ENCODE measurements at places on chromosomes 1 and 21.

GRCh38 chr1:72434070-72434469, 151.7 kb upstream of the NEGR1 start:
- no peak for DNase-seq

- no peak for DNase-seq
Measured at GRCh38 chr1:109762821-109763645, 690 bp downstream of the EPS8L3 start.

DNA sequence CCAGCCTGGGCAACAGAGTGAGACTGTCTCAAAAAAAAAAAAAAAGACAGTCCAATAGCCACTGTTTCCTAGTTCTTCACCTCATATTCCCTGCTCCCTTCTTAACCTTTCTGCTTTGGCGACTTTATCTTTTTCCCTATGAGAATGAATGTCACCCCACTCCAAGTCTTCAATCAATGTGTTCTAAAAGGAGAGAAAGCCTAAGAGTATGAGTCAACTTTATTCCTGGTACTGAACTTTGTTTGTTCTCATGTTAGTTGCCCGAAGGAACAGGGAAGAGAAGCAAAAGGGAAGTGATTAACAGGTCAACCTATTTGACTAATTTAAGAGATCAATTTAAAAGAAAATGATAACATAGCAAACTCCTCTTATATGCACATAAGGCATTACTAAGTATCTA, 39.9 kb upstream of the SLC16A1 start:
- DNase-seq: no peak

GRCh38 chr1:205532026-205532898, 27.8 kb downstream of the CDK18 start:
- DNase-seq: no peak

DNA sequence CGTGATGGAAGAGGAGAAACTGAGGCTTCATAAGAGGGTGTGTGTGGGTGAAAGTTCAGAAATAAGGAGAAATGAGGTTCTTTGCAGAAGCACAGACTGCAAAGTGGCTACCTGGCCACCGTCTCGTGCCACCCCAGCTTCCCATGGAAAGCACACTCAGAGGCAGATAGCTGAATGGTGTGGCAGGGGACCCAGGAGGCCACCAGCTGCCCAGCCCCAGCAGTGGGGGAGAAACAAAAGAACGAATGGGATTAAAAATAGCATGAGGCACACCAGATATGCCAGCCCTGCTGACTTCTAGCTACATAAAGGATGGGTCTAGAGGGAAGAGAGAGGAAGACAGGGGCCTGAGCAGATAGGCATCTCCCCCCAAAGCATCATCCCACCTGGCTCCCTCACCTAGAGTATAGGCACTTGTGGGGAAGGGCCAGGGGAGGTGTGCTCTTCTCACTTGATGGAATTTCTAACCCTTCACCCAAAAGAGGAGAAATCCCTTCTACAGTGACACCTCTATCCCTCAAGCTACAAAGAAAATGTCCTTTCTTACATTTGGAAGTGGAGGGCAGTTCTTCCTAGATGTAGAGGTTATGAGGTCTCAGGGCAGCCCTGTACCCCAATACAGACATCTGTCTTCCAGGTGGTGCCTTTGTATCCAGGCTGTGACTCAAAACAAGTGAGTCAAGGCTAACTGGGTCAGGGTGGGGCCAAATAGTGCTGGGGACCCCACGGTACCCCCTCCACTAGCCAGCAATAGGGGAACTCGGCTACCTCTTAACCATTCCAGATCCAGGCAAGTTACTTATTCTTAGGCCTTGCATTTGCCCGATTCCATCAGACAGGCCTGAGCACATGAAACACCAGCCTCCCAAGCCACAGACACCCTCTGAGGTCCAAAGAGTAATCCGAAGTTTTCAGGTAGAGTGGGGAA, 3.5 kb downstream of the HDGF start:
- DNase-seq: no peak

- peak; percentile 31 for DNase-seq
Measured at GRCh38 chr1:101043776-101044175, 18.2 kb upstream of the DPH5 start.

GRCh38 chr1:210647406-210648333, 319.0 kb downstream of the HHAT start:
- peak; percentile 25 for DNase-seq

DNA sequence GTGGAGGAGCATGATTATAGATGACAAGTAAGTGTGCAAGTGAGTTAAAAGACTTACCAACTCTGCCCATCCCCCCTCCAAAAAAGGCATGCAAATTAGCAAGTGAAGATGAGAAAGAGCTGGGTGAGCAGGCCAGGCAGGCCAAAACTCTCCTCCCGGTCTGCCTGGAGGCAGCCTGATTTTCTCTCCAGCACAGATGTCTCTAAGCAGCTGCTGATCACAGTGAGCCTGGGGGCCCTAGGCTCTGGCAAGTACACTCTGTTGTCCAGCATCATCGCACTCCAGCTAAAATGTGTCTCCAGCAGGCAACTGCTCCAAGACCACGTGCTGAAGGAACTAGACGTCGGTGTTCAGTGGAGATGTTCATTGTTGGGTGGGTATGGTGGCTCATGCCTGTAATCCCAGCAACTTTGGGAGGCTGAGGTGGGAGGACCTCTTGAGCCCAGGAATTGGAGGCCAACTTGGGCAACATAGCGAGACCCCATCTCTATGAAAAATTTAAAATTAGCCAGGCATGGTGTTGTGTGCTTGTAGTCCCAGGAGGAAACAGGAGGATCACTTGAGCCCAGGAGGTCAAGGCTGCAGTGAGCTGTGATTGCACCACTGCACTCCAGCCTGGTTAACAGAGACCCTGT, 56.7 kb upstream of the PUM1 start:
- no peak for DNase-seq

- no peak for DNase-seq
Measured at GRCh38 chr1:223859058-223859457, 13.3 kb upstream of the TP53BP2 start.

DNA sequence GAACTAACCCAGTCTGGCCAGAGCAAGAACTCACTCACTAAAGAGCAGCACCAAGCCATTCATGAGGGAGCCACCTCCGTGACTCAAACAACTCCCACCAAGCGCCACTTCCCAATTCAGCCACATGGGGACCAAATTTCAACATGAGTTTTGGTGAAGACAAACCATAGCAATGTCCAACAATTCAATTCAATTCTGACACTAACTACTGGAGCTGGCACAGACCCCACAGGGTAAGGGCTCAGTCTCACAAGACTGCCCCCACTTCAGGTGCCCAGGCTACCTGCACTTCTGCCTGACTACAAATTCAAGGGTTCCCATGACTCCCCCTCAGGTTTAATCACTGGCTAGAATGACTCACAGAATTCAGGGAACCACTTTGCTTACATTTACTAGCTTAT, 48.8 kb upstream of the RAP1A start:
- DNase-seq: no peak

GRCh38 chr1:227621211-227621610, 57.9 kb downstream of the ZNF678 start:
- no peak for DNase-seq

DNA sequence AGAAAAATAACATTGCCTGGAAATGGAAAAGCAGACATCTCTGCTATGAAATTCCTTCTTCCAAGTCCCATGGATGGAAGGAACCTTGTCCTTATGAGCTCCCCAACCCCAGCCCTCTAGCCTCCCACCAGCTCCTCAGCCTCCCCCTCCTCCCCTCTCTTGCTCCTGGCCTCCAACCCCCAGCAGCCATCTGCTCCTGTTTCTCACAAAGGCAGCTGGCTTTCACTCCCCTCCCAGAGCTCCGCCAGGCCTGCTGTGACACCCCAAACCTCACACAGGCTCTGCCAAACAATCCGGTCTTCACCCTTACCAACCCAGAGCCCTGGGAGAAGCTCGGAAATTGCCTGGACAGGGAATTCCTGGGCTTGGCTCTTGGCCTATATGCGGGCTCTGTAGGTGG, 69.2 kb downstream of the KLHDC7A start:
- DNase-seq: no peak

DNA sequence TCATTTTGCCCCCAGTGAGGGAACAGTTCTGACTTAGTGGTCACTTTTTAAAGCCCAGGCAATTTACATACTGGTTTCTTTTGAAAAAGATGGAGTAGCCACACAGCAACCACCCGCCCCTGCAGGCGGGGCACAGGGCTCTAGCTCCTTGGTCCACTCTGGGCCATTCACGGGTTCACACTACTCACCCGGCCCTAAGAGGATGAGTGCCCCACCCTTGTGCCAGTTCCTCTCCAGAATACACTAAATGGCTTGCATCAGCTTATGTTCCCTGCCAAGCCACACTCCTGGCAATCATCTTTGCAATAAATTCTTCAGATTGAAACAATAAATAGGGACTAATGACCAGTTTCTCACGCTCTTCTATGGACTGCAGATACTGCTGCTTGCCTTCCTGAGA, 15.7 kb upstream of the ATP13A2 start:
- DNase-seq: no peak

GRCh38 chr1:194114288-194114687, 927.9 kb upstream of the B3GALT2 start:
- no peak for DNase-seq

DNA sequence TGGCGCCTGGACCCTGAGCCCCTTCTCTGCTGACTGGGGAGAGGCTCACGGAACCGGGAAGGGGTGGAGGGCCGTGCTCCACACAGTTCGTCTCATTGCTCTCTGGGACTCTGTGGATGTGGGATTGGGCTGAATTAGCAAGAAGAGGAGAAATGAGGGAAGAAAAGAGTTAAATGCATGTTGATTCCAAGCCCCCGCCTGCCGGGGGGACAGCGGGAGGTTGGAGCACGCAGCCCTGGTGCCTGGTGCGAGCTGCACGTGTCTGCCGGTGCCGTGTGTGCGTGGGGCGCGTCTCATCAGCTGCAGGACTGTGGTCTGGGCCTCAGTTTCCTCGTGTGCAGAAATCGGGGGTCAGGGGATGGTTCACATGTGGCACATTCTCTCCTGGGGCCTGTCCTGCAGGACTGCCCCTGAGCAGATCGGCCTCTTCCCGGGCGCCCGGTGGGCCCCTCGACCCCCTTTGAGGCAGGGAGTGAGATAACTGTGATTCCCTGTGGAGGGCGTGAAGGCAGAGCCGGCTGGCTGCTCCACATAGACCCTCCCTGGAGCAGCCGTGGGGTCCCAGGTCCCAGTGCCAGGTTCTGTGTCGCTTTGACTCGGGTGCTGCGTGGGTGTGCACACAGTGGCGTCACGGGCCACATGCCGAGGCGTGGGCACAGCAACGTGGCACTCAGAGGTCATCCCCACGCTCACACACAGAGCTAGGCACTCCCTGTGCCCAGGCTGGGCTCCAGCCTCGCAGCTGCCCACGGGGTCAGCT, 11.4 kb downstream of the SAMD11 start:
- DNase-seq: no peak

- DNase-seq: no peak
Measured at GRCh38 chr1:9347095-9347850, 54.6 kb downstream of the SPSB1 start.

GRCh38 chr1:154453574-154454352, 48.3 kb upstream of the TDRD10 start:
- DNase-seq: no peak

DNA sequence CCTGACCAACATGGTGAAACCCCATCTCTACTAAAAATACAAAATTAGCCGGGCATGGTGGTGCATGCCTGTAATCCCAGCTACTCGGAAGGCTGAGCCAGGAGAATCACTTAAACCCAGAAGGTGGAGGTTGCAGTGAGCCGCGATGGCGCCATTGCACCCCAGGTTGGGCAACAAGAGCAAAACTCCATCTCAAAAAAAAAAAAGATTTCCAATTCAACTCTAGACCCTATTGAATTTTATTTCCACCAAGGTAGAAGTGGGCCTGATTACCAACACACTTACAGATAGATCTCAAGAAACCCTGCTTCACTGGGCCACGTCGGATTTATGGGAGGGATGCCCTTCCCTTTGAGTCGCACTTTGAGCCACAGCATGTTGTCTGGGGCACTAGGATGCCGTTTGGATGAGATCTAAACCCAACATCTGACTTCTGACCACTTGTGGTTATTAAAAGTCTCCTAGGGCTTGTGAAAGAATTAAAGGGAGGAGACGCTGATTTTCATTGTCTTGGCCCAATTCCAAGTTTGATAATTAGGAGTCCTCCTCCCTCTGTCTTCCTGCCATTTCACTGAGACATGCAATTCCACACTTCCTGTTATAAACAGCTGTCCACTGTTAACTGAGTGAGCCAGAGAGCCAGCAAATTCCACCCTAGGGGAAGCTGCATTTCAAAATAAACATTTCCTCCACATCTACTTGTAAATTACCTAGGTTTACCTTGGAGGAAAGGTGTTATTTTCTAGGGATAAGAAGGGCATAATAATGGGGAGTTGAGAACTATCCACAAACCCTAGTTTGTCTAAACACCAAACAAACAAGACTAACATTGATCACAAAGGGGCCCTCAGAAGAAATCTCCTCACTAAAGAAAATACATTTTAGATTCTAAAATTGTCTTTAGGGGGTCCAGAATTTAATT, 5.2 kb upstream of the RERE start:
- peak; percentile 73 for DNase-seq

DNA sequence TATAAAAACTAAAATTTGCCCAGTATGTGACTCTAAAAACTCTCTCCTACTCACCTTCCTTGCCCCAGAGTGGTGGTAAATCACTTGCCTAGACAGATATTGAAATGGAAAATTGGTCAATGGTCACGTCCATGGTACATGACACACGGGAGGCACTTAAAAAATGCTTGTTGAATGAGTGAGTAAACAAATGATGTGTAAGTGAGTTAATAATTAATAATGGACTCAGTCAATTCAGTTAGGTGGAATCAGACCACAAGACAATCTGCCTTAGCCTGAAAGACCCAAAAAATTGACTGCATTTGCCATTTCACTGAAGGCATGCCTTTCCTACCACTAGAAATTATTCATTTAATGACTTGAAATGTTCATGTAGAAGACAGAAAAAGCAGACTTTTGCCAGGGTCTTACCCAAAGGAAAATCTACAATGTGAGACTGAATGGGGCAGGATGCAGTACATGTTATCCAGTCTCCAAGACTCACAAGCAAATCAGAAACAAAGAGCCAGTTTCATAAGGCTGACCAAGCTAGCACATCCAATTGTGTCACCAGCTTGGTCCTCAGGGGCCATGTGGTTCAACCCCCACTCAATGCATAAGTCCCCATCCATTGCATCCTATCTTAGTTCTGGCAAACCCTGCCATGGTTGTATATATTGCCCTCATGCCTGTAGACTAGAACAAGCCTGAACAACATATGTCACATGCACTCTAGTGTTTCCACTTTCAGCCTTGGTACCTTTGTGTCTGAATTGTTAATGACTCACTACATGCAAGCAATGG, 73.6 kb downstream of the TBX15 start:
- peak; percentile 44 for DNase-seq

GRCh38 chr1:74689621-74690363, 16.2 kb upstream of the ERICH3 start:
- DNase-seq: no peak

GRCh38 chr1:33165209-33165608, 16.6 kb downstream of the TRIM62 start:
- no peak for DNase-seq

GRCh38 chr1:71948561-71948960, 333.8 kb downstream of the NEGR1 start:
- no peak for DNase-seq

GRCh38 chr1:42017259-42017658, 98.5 kb upstream of the HIVEP3 start:
- DNase-seq: no peak
